Iris pigment epithelial cell (primary cell): ENCODE measurements at places on chromosomes 5 and 9.
A peak's percentile ranks its signal among the peaks of the same experiment; 100 is the strongest.

DNA sequence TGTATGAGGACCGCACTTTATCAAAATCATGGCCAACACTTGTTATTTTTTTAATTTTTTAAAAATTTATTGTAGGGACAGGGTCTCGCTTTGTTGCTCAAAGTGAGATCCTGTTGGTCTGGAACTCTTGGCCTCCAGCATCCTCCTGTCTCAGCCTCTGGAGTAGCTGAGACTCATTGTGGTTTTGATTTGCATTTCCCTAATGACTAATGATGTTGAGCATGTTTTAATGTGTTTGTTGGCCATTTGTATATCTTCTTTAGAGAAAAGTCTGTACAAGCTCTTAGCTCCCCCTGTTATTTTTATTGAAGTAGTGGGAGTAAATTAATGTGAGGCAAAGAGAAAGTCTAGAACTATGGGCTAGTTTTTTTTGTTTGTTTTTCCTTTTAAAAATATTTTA lies 1.6 kb upstream of the RPS6 start:
- no peak for DNase-seq

- peak; percentile 48 for DNase-seq
These were observed 30.2 kb upstream of the BASP1 start for GRCh38 chr5:17187011-17187785.

GRCh38 chr5:107365320-107366109 lies 305.2 kb downstream of the EFNA5 start:
- peak; percentile 90 for DNase-seq

- DNase-seq, result no peak
These were observed 1233.6 kb upstream of the CDH18 start for GRCh38 chr5:21221616-21222015.

DNA sequence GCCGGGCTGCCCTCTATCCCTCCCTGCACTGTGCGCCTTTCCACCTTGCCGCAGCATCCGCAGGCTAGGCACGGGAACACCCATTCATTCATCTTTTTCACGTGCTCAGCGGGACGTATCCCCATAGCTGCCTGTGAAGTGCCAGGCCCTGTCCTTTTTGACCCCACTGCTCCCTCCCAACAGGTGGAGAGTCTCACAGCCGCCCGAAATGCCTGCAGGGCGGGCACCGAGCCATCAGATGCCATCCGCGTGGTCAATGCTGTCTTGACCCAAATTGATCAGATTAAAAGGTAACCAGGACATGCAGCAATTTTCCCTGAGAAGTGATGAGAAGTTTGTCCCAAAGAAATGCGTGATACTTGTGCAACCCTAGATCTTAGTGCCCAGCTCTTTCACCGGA lies 15.5 kb downstream of the TRIP13 start:
- DNase-seq, result no peak

- DNase-seq, result peak; percentile 48
These were observed 9.7 kb upstream of the RIOK2 start for GRCh38 chr5:97192580-97193354.

DNA sequence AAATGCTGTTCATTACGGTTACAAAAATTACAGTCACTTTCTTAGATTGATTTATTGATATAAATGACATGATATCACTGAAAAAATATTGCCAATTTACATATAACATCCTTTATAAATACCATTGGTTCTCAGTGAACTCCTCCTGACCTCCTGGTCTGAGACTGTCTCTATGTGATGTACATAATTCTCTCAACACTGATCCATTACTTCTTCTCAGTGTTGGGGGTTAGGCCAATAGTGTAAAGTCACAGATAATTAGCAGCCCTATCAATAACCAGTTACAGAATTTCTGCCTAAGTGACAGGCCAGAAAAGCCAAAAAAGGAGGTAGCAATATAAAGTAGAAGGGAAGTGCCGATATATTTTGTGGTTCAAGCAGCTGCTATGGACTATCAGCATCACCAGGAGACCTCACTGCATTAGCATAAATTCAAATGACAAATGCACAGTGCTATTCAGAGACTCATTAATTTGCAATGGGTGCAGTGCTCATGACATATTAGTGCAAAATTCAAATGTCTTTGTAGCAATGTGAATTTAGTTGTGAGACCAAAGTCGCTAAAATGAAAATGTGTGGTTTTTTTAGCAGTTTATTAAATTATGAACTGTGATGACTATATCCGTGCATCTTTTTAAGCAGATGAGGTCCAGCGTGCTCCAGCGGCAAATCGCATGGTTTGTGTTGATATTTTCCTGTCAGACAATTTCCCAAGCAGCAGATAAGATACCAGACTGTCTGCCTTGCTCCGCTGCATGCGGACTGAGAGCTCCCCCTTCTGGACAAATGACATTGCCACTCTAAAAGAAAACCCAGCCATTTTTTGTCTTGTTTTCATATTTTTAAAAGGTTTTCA lies 144.6 kb downstream of the CETN3 start:
- peak; percentile 72 for DNase-seq

GRCh38 chr9:70753311-70753710 lies 338.9 kb upstream of the KLF9 start:
- DNase-seq, result no peak

- DNase-seq, result peak; percentile 69
These were observed 2124.9 kb downstream of the MAT2B start for GRCh38 chr5:165630261-165630778.

DNA sequence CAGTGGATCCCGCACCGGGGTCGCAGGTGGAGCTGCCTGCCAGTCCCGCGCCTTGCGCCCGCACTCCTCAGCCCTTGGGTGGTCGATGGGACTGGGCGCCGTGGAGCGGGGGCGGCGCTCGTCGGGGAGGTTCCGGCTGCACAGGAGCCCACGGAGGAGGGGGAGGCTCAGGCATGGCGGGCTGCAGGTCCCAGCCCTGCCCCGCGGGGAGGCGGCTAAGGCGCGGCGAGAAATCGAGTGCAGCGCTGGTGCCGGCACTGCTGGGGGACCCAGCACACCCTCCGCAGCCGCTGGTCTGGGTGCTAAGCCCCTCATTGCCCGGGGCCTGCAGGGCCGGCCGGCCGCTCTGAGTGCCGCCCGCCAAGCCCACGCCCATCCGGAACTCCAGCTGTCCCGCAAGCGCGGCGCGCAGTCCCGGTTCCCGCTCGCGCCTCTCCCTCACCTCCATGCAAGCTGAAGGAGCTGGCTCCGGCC lies 120.6 kb upstream of the MEF2C start:
- no peak for DNase-seq

- DNase-seq, result peak; percentile 90
These were observed 11.9 kb downstream of the EEIG1 start for GRCh38 chr9:127968700-127969383.

- no peak for DNase-seq
These were observed 29.0 kb downstream of the ADRB2 start for GRCh38 chr5:148855249-148856008.

- DNase-seq, result peak; percentile 76
These were observed 1.0 kb downstream of the IL7R start for GRCh38 chr5:35857606-35858205.

DNA sequence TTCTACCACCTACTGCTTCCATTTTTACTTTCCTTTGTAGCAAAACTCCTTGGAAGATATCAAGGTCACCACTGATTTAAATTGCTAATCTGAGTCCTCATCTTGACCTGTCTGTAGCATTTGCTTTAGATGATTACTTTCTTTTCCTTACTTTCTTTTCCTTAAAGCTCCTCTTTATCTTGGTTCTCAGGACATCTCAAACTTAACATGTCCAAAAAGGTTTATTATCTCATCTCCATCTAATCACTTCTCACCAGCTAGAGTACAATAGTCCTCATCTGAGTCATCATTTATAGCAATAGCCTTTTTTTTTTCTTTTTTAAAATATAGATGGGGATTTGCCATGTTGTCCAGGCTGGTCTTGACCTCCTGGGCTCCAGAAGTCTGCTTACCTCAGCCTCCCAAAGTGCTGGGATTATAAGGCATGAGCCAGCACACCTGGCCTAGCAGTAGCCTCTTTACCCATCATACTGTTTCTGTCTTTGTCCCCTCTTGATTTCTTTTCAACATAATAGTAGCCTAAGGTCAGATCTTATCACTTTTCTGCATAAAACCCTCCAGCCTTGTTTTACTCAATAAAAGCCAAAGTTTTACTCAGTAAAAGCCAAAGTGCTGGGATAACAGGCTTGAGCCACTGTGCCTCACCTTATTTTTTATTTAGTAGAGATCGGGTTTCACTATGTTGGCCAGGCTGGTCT lies 32.9 kb upstream of the GPR21 start:
- peak; percentile 29 for DNase-seq

GRCh38 chr5:13746026-13746425 lies 198.5 kb downstream of the DNAH5 start:
- DNase-seq, result no peak

- DNase-seq, result no peak
These were observed 252.5 kb downstream of the DEPDC1B start for GRCh38 chr5:60447488-60447920.

GRCh38 chr9:108645520-108645919 lies 210.3 kb downstream of the ACTL7B start:
- DNase-seq, result no peak

DNA sequence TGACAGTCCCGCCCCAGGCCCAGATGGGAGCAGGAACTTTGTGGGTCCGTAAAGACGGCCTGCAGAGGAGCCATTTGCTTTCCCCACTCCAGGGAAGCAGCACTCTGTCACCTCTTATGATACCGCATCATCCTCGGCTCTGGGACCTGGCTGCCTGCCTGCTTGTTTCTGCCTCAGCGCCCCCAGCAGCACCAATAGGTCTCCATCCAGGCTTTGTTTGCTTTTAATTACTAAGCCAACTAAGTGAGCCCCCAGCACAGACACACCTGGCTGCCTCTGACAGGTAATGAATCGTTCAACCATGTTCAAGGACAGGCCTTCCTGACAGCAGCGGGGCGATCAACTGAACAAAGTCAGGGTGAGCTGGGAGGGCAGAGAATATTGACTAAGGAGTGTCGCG lies 141.4 kb downstream of the C5orf15 start:
- DNase-seq, result no peak

DNA sequence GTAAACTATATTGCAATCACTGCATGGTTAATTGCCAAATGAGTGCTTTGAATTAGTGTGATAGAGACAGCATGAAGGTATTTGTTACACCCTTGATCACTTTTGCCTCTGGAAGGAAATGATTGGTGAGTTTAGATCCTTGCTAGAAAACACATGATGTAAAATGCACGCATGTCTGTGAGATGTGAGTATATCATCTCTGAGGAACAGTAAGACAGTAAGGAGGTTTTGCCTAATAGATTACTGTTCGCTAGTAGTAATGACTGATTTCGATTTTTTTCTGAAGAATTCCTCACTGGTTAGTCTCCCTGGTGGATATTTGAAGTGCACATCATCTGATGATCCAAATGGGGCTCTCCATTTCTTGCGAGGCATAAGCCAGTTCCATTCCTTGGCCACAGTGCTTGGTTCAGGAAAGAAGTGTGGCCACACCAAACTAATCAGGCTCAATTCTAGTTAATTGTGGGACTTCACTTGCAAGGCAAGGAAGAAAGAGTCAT lies 156.4 kb upstream of the ADRA1B start:
- no peak for DNase-seq

- no peak for DNase-seq
These were observed 61.0 kb downstream of the ARL15 start for GRCh38 chr5:54249210-54250028.

DNA sequence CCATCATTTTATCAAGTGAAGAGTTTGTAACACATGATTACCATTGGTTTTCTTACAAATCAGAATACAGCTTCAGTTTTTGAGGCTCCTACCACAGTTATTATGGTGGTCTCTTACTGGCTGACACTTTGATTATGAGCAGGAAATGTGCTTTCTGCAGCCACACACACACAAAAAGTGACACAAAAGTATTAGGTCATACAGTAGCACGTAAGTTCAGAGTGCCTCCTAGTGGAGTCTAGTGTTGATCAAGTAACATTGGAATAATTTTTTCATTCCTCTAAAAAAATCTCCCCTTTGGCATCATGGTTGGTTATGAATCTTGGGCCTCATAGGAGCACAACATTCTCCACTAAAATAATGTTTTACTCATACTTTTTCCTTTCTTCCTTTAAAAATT lies 37.6 kb downstream of the PAM start:
- peak; percentile 51 for DNase-seq

GRCh38 chr5:42491699-42492098 lies 68.5 kb downstream of the GHR start:
- no peak for DNase-seq

- DNase-seq, result no peak
These were observed 63.7 kb downstream of the LMX1B start for GRCh38 chr9:126677188-126678084.
